Substantia nigra (tissue), 51 donors: ENCODE measurements at places on chromosomes 4 and X.

GRCh38 chrX:155065035-155065734 is 5.8 kb downstream of the CMC4 start:
- DNase-seq: no peak

DNA sequence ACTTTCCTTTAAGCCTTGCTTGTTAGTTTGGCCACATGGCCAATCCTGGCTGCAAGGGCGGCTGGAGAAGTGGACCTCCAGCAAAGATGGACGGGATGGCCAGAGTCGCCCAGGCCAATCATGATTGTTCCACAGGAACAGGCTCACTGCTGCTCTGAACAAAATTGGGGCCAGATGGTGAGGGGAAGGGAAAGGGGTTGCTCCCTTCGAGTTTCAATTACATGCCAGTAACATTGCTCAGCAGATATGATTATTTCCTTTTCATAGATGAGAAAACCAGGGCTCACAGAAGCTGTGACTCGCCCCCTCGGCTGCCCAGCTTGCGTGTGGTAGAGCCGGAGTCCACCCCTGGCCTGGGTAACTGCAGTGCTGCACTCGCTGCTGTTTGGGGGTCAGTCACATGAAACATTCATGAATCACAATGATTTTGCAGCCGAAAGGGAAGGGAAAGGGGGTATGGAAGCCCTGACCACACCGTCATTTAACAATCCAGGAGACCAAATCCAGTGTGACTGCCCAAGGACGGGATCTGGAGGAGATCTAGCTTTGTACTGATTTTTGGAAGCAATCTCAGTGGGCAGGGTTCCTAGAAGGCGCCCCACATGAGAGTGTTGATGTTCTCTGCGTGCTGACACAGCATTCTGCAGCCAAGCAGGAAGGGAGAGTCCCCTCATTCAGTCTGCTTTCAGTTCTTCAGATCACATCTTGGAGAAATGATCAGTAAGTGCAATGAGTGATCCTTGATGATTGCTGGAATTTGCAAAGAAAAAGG is 77.3 kb upstream of the MSX1 start:
- no peak for DNase-seq

DNA sequence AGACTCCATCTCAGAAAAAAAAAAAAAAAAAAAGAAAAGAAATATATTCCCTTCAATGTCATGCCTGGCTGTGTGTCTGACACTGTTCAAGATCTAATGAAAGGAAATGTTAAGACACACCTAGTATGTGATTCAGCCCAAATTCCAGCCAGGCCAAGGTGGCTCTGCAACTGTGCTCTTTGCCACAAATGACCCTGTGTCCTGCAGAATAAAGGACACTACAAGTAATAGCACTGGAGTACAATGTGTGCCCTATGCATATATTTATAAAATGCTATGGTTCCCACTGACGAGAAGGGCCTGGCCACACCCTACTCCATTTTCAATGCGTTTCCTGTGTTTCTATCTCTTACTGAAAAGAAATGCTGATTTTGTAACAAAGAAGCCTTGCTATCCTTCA is 98.0 kb upstream of the SORBS2 start:
- DNase-seq: no peak

- DNase-seq: no peak
These were observed 8.2 kb downstream of the RASSF6 start for GRCh38 chr4:73612032-73612431.

- DNase-seq: no peak
These were observed 1389.5 kb downstream of the FAM133A start for GRCh38 chrX:95063554-95063953.

GRCh38 chrX:1582686-1583437 is 8.5 kb upstream of the AKAP17A start:
- no peak for DNase-seq

DNA sequence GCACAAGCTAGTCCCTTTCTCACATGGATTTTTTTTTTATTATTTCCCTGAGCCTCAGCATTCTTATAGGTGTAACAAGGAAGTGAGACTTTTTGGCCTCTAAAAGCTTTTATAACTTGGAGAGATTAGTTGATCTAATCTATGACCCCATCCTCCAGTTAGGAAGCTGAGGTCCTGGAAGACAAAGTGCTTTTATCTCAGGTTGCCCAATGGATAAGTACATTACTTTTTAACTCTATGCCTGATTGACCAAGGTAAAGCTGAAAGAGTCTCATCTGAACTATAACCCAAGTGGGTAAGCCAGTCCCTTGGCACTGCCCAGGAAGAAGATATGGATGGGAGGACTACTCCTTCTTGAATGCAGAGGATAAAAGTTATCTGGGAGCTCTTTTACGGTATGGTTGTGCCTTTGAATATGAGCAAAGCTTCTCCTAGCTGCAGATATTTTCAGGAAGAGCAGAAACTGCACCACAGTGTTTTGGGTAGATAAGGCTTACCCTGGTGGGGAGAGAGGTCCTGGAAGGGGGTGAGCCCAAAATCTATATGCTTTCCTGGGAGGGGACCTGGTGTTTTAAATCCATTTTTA is 40.2 kb downstream of the VSIG4 start:
- DNase-seq: no peak

- DNase-seq: no peak
These were observed 35.3 kb downstream of the NBDY start for GRCh38 chrX:56764153-56764974.

DNA sequence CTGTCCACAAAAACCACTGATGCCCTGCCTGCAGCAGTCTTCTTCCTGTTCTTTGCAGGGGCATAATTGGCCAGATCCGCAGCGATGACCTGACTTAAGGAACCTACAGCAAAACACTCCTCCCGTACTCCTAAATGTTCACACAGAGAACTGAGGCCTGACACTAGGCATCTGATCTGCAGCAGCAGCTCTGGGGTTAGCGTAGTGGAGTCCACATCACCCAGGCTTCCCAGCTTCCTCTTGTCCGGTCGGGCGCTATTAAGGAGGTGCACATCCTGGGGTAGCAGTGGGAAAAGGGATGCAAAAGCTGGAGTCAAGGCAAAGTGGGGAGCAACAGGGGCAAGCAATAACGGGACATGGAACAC is 758 bp downstream of the SCFD2 start:
- no peak for DNase-seq

DNA sequence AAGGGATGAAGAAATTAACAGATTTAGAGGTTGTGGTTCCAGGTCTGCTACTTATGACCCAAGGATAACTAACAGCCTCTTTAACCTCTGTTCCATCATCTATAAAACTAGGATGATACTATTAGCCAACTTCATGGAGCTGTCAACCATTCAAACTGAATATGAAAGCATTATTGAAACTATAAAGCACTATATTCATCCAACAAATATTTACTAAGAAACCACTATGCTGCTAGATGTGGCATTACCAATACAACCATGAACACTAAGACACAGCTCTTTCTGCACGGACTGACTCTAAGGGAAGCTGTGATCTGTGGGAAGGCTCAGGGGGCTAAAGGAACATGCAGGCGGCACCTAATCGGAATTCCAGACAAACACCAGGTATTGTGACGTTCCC is 66.0 kb downstream of the APBB2 start:
- DNase-seq: no peak

DNA sequence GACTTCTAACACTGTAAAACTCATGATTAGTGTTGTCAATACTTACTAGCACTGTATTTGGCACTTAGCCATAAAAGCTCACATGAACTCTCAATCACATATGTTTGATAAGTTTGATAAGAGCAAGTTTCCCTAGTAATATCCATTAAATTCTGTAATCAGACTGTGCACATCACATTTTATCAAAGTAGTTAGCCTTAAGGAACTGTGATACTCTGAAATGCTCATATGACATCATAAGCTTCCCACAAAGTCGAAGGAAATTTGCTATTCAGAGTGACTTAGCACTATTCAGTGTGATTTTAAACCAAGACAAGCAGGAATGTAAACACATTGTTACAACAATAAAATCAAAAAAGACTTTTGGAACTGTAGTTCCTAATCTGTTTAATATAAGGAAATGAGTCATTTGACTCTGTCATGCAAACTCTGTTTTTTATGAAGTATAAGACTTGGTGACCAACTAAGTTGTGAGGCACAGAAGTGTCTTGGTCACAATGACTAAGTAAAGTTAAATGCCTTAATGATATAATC is 6.7 kb downstream of the SLC7A11 start:
- DNase-seq: no peak

GRCh38 chr4:135316266-135316779 is 1114.7 kb upstream of the PABPC4L start:
- DNase-seq: no peak

DNA sequence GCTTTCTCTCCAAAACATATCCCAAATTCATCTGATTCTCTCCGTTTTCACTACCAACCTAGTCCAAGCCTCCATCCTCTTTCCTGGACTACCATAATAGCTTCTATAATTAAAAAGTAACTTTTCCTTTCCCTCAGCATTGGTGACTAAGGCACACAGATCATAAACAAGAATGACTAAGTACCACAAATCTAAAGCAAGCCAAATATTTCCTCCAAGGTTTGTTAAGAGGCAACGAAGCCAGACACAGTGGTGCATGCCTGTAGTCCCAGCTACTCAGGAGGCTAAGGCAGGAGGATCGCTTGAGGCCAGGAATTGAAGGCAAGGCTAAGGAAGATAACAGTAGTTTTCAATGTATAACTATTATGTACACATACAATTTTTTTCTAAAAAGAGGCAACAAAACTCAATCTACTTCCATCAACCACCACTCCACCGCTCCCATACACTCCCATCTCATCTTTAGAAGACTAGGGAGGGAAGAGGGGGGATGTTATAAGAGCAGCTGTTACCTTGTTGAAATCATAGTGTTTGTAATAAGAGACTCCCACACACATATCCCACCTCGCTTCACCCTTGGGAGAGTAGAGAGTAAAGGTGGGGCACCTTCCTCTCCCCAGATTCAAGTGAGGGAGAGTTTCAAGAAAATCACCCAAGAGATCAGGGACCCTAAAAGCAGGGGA is 4.2 kb upstream of the JCHAIN start:
- no peak for DNase-seq

GRCh38 chr4:47551682-47552081 is 66.6 kb downstream of the ATP10D start:
- no peak for DNase-seq

GRCh38 chrX:145729635-145730034 is 88.0 kb upstream of the SLITRK2 start:
- peak; percentile 23 for DNase-seq

DNA sequence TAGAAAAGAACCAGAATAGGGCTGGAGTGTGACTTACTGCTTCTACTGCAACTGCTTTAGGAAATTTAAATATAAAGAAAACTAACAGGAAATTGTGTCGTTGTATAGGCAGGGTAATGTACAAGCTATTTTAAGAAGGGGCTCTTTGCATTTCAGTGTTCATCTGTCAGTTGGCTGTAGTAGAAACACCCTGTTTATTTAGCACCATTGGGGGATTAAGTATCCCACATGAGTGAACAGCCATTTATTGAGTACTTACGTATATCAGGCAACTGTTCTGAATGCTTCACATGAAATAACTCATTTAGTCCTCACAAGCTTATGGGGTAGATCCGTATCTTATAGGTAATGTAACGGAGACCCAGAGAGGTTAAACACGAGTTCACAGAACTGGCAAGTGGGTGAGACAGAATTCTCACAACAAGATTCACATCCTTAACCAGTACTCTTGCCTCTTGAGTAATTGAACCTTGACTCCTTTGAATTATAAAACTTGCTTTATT is 23.9 kb downstream of the STIM2 start:
- no peak for DNase-seq

GRCh38 chr4:1972414-1972813 is 36.4 kb downstream of the NELFA start:
- no peak for DNase-seq

- no peak for DNase-seq
These were observed 54.3 kb upstream of the MAGEB2 start for GRCh38 chrX:30161043-30161442.

DNA sequence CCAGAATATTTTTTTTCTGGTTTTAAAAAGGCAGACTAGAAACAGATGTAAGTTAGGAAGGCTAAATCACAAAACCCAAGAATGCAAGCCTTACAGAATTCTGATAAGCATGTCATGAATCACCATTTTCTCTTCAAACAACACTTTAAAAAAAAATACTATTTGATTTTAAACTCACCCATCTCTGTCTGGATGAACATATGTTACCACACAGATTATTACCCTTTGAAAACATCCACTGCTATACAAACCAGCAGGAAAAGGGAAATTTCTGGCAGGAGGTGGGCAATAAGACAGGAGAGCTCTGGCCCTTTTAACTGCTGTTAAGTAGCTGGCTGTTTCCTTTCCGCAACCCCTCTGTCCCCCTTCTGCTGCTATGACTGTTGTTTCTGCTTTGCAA is 317.7 kb upstream of the NOCT start:
- no peak for DNase-seq

GRCh38 chrX:46325312-46325877 is 219.8 kb downstream of the ZNF674 start:
- no peak for DNase-seq

- no peak for DNase-seq
These were observed 43.9 kb downstream of the NPY2R start for GRCh38 chr4:155252327-155252726.

GRCh38 chr4:155974996-155975395 is 21.3 kb upstream of the CTSO start:
- no peak for DNase-seq

DNA sequence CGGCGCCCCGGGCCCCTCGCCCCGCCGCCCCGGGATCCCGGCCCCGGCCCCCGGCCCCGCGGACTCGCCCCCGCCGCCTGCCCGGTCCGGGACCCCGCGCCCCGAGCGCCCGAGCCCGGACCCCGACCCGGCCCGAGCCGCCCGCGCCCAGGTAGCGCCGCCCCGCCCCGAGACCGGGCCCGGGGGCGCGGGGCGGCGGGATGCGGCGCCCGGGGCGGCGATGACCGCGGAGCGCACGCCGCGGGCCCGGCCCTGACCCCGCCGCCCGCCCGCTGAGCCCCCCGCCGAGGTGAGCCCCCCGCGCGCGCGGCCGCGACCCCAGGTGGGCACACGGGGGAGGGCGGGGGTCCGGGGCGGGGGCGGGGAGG is 224 bp downstream of the FGFRL1 start:
- DNase-seq: no peak

GRCh38 chr4:39889226-39889625 is 88.5 kb downstream of the PDS5A start:
- DNase-seq: no peak

- no peak for DNase-seq
These were observed 909.8 kb upstream of the FTHL17 start for GRCh38 chrX:31981546-31982062.

DNA sequence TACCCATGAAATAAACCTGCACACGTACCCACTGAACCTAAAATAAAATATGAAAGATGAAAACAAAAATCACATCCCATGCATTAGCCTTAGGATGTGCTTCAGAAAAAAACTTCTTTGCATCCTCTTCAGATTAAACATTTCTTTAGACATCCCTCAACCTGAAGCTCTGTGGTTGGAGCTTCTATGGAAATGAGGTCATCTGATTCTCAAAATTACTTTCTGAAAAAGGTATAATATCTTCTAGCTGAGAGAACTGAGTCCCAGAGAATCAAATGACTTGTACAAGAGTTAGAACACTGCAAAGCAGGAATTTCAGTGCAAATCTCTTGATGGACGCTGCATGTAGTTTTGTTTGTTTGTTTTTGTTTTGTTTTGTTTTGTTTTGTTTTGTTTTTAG is 19.1 kb upstream of the ANTXR2 start:
- DNase-seq: no peak
